Ascending aorta (tissue), 2 donors: ENCODE measurements at places on chromosomes 12 and 14. TPM values are rescaled to one million over a fixed set of nuclear protein-coding genes. Genes with fewer than 3 reads are reported as not detected.

The GRIN2B gene
- total RNA-seq = 0.11 TPM

The GLT1D1 gene
- total RNA-seq = 9.5 TPM

The R3HDM2 gene
- 49.5 TPM for total RNA-seq

The COQ5 gene
- 5.9 TPM for total RNA-seq

The CFAP73 gene
- not detected for total RNA-seq

The E2F7 gene
- not detected for total RNA-seq

The RASSF9 gene
- total RNA-seq = 1.9 TPM

The MAPKAPK5 gene
- total RNA-seq = 6.4 TPM

DNA sequence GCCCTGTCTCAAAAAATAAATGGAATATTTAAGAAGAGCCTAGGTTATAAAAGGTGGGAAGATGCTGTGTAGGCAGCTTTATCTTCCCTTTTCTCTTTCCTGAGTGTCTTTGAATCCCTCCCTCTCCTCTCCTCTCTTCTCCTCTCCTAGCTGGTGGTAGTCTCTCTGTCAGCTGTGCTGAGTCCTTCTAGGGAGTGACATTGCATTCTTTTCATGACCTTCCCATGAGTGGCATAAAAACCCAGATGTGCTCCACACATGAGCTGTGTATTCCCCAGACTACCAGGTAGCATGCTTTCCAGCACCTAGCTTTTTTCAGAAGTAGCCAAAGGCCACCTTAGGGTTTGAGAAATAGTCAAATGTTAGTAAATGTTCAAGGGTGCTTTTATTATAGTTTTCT is 23.6 kb downstream of the SAMD4A start:
- DNase-seq = no peak

DNA sequence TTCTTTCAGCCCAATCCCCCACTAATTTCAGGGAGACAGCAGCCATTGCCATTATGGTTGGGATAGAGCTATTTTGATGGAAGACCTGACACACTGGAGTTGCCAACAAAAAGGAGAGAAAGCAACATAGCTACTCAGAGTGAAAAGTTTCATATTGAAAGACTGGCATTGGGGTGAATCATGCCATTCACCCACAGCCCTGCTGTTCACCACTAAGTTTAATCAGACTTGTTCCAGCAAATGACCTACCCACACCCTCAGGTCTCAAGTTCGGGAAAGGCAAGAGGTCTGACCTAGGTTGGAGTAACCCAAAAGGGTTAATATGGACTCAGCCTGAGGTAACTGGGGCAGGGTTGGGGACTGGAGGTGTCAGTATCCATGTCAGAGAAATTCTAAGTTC is 169.2 kb downstream of the PAWR start:
- DNase-seq = no peak

DNA sequence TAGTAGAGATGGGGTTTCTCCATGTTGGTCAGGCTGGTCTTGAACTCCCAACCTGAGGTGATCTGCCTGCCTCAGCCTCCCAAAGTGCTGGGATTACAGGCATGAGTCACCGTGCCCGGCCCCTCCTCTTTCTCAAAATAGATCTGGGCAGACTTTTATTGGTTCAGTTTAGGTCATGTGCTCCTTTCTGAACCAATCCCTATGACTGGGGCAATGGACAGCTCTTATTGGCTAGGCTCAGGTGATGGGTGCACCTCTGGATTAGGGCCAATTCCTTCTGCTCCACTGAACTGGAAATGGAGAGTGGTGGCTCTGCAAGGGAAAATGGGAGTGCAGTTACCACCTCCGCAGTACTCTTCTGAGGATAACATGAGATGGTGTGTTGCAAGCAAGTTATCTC is 6.2 kb upstream of the ATP6V0A2 start:
- no peak for DNase-seq

DNA sequence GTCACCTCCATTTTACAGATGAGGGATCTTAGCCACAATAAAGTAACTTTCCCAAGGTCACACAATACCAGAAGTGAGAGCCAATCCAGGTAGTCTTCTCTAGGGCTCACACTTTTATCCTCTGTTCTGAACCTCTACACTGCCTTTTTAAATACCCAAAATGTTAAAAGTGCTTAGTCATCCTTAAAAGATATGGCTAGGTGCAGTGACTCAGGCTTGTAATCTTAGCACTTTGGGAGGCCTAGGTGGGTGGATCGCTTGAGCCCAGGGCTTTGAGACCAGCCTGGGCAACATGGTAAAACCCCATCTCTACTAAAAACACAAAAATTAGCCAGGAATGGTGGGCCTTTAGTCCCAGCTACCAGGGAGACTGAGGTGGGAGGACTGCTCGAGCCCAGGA is 104.1 kb upstream of the PPP4R3A start:
- no peak for DNase-seq

DNA sequence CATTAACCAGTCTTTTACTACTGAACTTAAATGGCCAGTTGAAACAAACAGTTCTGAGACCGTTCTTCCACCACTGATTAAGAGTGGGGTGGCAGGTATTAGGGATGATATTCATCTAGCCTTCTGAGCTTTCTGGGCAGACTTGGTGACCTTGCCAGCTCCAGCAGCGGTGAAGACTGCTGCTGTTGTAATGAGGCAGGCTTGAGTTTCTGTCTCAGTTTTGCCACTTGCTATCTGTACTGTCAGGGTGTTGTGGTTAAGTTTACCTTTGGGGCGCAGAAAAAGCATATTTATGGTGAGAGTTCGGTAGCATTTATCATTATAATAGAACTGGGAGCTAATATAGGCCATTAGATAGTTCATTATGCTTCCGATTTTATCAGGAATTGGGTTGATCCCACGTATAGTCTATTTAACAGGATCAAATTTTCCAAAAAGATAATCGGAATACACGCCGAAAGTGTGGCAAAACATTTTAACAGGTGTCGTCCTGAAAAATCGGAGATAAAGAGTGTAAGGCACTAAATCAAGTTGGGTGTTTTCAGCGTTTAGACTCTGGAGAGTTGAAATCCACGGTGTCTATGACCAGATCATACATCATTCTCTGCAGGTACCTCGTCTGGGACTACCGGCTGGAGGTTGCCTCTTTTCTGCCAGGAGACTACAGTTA is 688 bp upstream of the NECAP1 start:
- DNase-seq = no peak

- no peak for DNase-seq
These were observed 195.7 kb downstream of the FBXL14 start for GRCh38 chr12:1398673-1399072.

DNA sequence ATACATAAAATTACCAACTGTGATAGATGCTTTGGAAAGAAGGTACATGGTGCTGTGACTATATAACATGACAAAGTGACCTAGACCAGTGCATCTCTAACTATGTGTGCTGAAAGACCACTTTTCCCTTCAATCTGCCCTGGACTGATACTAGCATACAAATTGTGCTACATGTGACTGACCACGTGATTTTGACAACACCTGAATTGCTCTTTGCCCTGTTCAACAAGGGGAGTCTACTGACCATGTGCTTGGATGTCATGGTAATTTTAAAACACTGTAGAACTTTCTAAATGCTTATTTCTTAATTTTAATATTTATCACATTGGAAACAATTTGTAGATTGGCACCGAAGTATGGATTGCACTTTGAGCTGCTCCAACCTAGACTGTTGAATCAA is 142.4 kb downstream of the CAND1 start:
- no peak for DNase-seq

- DNase-seq = no peak
These were observed 96.9 kb downstream of the HELB start for GRCh38 chr12:66398931-66399910.

- DNase-seq = no peak
These were observed 165.7 kb downstream of the ANO2 start for GRCh38 chr12:5779401-5779800.

DNA sequence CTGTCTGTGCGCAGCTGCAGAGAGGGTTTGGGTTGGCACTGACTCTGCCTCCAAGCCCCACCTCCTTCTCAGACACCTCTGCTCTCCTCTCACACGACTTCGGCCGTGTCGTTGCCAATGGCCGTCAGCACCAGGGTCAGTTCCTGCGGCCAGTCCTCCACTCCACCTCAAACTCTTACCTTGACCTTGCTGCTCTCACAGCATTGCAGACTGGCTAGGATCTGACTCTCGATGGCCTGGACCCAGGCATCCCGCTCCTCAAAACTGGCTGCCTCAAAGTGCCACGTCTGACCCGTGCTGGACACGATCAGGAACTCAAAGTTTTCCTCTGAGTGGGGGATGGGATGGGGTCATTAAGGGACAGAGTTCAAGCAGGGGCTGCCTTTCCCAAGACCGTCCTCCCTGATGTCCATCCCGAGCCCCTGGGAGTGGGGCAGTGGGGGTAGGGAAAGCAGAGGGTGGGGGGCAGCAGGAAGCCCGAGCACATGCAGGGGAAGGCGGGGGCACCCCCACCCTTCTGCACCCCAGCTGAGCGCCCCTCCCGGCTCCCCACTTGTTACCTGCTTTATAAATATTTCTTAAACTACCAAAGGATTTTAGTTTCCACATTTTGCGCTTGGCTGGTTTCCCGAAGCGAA is 10.7 kb downstream of the AGAP2 start:
- peak; percentile 47 for DNase-seq

- DNase-seq = no peak
These were observed 251.4 kb upstream of the CLEC14A start for GRCh38 chr14:38507299-38507698.

DNA sequence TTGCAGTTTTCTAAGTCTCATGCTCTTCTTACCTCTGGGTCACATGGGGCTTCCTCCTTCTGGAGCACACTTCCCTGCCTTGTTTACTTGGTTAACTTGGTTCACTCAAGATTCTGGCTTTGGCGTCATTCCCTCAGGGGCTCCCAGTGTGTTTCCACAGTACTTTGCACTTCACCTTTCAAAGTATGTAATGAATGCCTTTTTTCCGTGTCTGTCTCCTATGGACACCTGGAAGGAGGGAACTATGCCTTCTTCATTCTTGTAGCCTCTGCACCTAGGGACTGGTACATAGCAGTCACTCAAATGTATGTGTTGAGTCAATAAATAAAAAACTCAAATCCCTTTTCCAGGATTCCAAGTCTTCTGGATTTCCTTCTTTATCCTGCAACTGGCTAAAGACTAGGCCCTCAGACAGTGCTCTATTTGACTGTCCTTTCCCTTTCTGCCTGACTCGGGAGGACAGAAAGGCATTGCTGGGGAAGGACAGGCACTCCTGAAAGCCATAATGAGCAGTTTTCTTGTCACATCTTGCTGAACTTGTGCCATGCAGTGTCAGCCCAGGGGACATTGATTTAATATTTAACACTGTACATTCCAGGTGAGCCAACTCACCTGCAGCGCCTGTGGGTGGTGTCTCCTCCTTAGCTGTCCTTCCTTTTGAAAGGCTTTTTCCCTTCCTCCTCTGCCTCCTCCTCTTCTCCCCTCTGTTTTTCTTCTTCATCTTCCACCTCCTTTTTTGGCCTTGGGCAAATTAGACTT is 12.8 kb downstream of the MYRFL start:
- no peak for DNase-seq

- DNase-seq = peak; percentile 24
These were observed 31.7 kb upstream of the NINJ2 start for GRCh38 chr12:694734-695503.

DNA sequence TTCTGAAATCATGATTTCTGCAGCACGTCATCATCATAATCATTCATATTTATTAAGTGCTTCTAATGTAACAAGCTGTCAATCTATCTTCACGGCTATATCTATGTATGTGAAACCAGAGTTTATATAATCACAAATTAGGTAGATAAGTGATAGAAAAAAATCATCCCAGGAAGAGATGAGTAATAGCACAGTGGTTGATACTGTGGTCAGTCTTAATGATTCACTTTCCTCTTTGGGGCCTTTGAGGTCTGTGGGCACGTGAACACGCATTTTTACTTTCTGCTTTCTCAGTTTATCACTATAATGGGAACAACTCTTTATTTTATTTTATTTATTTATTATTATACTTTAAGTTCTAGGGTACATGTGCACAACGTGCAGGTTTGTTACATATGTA is 265.9 kb upstream of the NOVA1 start:
- no peak for DNase-seq
